ENCODE measurements at places on chromosomes 12 and 14.

DNA sequence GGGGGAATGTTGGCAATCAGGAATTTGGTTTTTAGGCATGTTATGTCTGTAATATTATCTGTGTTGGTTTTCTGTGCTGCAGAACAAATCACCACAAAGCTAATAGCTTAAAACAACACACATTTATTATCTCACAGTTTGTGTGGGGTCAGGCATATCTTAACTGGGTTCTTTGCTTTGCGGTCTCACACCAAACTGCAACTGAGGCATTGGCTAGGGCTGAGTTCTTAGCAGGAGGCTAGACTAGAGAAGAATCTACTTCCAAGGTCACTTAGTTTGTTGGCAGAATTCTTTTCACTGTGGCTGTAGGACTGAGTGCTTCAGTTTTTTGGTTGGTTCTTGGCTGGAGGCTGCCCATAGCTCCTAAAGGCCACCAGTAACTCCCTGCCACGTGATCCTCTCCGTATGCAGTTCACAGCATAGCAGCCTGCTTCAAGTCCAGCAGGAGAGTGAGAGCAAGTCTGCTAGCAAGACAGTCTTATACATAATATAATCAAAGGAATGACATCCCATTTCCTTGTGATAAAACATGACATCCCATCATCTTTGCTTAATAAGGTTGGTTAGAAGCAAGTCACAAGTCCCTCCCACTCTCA is 21.6 kb downstream of the ATF1 start:
- DNase-seq: no peak

DNA sequence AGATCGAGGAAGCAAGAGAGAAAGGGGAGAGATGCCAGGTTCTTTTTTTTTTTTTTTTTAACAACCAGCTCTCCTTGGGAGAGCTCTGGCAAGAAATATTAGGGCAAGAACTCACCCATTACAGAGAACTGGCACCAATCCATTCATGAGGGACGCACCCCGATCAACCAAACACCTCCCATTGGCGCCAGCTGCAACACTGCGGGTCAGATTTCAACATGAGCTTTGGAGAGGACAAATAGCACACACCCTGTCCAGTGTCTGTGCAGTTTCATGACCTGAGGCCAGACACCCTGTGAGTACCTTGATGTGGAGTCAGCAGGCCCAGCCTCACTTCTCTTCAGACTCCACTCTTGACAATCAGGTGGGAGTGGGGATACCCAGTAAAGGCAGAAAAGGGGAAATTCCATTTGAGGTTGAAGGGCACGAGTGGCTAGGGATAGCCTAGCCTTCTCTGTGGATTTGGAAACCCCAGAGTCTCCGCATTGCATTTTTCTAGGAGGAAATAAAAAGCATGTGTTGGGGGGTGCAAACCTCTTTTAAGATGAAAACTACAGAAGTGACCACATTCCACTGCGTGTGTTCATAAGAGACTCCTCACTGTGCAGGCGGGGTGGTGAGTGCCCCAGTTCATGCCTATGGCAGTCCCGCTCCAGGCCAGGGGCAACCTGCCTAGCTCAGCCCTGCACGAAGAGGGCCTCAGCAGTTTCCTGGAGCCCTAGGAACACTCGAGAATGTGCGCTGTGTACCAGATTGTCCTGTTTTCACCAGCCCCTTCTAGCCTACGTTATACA is 42.4 kb upstream of the GPATCH2L start:
- DNase-seq: no peak

- peak; percentile 95 for DNase-seq
Measured at GRCh38 chr14:68210729-68211299, 391.2 kb downstream of the RAD51B start.

DNA sequence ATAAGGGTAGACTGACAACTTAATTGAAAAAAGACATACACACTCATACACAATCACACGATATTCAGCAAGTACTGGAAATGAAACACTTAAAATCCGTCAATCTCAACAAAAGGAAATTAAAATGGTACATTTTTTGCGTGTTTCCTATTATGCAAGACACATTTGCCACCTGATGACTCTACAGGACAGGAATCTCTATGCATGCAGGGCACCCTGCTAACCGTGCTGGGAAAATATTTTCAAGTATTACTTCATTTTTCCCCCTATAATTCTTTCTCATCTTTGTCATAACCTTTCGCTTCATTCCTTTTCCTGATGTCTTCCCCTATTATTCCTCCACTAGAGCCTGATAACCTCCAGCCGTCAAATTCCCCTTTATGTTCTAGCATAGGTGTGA is 150.2 kb downstream of the TMEM132D start:
- no peak for DNase-seq

DNA sequence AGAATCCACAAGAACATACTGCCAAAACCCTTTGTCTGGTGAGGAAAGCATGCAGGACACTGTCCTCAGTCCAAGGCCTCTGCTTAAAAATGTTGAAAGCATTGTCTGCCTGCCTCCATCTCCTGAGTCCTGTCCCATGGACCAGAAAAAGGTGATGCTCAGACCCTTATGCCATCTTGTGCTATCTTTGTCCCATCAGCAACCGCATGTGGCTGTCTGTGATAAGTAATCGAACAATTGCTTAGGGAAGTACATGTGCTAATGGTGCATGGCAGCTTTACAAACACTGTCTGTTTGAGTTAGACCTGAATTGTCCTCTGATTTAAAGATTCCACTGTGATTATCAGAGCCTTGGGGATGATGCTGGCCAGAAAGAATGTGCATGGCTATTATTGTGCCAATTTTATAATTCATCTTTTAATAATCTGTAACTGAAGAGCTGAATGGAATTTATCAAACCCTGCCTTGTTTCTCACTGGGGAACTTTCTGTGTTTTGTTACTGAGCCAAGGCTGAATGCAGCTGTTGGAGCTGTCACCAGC is 177.5 kb downstream of the DACT1 start:
- peak; percentile 8 for DNase-seq

DNA sequence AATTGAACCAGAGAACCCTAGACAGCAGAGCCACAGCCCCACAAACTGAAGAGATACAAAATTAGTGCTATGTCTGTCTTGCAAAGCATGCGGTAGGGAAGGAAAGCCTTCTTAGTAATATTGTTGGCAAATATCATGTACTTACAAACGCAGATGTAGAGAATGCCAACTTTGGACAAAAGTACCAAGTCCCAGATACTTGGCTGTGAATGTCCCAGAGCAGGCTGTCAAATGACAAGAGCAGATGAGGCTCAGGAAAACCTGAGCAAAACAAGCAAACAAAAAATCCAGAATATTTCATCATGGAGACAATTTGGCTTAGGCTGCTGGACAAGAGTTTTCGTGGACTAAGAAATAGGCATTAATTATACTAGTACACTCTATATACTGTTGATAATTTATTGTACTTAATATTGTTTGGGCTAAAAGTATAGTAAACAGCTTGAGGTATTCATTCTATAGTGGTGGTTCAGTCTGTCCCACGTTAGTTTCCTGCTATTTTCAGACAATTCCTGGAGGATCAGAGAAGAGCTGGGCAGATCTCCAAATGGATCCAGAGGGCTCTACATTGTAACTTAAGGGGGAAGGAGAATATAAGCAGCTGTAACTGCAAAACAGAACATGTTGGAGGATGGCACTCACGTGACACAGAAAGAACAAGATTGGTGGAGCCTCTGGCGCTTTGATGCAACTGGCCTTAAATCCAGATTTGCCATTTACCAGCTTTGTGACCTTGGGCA is 329.8 kb downstream of the ATP23 start:
- no peak for DNase-seq

GRCh38 chr14:94501588-94502516 is 7.4 kb downstream of the SERPINA12 start:
- DNase-seq: no peak

- DNase-seq: no peak
Measured at GRCh38 chr12:119020406-119021360, 39.3 kb downstream of the SRRM4 start.

DNA sequence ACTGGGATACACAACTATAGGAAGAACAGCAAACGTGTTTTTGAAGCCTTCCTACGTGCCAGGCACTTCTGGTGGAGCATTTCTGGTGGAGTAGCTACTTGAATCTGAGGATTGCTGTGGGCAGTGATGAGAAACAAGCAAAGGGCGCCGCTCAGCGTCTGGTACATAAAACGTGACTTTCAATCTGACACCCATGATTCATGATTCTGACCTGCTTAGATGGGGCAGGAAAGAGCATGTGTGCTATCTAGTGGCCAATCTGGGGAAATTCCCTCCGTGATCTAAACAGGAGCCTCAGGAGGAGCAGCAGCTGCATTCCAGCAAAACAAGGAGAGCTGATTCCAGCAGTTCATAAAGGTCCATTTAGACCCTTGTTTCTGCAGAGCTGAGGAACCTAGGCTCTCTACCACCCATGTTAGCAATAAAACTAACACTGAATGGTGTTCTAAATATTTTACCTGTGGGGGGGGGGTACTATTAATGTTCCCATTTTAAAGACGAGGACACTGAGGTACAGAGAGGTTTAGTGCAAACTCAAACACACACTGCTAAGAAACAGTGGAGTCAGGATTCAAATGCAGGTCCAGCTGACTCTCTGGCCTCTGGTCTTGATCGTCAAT is 37.8 kb downstream of the PAH start:
- peak; percentile 79 for DNase-seq

DNA sequence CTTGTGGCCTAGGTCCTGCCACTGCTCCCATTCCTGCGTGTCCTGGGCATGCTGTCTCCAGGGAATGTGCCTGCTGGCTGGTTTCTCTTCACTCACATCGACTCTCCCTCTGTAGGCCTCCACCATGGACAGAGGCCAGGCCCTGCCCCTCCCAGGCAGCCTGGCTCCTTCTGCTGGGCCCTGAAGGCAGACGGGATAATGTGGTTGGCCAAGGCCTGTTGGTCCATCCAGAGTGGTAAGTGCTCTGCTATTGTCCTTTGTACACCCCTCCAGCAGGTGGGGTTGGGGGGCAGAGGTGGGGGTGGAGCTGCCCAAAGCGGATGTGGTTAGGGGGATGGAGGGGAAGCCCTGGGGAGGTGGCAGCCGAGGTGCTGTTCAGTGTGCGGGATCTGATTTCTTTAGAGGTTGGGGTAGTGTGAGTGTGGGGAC is 9.5 kb upstream of the NR4A1 start:
- peak; percentile 16 for DNase-seq

DNA sequence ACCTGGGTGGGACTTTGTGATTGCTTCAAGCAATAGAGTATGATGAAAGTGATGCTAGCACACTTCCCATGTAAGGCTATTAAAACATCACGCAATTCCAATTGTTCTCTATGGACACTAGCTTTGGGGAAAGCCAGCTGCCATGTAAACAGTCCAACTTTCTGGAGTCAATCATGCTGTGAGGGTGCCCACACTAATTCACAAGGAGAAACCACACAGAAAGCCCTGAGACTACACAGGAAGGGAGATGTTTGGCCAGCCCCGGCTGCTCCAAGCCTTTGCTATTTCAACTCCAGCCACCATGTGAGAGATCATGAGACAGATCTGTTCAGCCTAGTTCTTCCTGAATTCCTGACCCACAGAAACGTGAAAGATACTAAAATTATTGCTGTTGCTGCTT is 96.3 kb downstream of the ST8SIA1 start:
- DNase-seq: no peak

DNA sequence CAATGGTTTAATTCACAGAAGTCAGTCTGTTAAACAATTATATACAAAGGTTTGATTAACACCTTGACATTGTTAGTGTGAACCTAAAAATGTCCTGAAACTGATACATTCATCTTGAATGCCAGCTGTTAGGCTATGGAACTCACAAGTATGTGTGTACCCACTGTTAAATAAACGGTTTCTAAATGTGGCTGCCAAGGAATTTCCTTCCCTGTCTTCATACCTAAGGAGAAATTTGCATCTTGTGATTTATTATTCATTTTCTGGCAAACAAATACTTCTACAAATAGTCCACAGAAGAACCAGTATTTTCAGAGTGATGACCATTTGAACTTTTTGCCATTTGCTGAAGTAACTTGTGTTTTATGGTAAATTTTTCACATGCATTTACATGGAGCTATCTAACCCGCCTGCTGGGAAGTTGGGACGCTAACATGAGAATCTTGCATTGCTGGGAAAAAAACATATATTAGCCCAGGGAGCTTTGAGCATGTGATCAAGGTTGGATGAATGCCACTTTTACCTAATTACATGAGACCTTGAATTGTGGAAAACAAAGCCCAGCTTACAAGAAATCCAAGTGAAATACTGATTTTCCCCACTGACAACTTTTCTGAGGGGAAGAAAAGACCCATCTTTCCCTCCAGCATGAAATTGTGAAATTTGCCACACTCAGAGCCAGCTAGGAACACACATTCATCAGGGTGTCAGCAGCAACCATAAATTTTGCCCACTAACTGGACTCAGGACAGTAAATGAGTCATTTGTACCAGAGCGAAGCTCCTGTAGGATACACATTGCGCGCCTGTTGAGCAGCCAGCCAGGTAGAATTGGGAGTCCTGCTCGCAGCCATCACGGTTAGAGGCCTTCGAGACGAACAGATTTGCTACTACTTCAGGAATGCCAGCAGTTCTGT is 118.0 kb downstream of the KICS2 start:
- DNase-seq: peak; percentile 93

DNA sequence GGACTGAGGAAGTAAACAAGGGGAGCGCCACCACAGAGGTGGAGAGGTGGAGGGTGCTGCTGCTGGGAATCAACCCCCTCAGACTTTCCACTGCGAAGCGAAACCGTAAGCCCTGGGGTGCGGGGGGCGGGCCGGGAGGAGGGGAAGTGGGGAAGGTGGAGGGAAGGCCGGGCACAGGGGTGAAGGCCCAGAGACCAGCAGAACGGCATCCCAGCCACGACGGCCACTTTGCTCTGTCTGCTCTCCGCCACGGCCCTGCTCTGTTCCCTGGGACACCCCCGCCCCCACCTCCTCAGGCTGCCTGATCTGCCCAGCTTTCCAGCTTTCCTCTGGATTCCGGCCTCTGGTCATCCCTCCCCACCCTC is at the start of gene LAG3:
TSS of gene LAG3 (plus strand) at position 190 of the 365 bp plus-strand sequence. CDS start 333 bp downstream, outside the sequence.
- no peak for DNase-seq

DNA sequence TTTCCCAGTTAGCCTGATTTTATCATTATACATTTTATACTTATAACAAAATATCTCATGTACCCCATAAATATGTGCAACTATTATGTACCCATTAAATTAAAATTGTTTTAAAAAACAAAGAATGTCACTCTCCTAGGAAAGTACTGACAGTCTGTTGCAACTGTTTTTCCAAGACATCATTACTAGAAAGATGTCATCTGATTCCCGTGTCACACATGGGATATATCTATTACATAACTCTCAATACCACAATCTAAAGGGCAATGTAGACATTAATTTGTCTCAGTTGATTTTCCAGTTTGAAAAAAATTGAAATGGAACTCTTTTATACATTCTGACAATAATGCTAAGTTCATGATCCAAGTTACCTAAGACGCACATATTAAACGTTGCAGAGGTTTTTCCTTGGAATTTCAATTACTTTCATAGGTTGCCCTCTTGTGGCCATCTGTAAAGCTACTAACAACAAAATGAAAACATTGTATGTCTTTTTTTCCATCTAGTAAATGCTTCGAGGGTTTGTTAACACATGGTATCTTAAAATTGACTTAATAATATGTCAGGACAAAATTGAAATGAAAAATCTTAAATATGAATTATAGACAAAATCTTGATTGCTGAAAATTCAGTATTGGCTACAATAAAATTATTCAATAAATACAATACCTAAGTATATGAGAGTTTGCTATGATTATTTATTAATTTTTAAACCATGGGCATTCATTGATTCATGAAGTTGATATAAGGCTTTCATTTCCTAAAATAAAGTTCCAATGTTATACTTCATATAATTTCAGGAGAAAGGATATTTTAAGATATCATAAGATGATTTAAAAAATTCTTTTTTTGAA is 131.6 kb downstream of the PPFIA2 start:
- peak; percentile 23 for DNase-seq

- DNase-seq: no peak
Measured at GRCh38 chr14:71688576-71688975, 243.7 kb upstream of the RGS6 start.

Data from mammary epithelial cell (primary cell).